ENCODE measurements at places on chromosomes 11 and 22. TPM values are rescaled to one million over a fixed set of nuclear protein-coding genes. Genes with fewer than 3 reads are reported as not detected.

GRCh38 chr22:39252461-39253434, 8.0 kb upstream of the PDGFB start:
- DNase-seq, result no peak

Gene PNPLA5
- polyA plus RNA-seq, result 0.10 TPM

DNA sequence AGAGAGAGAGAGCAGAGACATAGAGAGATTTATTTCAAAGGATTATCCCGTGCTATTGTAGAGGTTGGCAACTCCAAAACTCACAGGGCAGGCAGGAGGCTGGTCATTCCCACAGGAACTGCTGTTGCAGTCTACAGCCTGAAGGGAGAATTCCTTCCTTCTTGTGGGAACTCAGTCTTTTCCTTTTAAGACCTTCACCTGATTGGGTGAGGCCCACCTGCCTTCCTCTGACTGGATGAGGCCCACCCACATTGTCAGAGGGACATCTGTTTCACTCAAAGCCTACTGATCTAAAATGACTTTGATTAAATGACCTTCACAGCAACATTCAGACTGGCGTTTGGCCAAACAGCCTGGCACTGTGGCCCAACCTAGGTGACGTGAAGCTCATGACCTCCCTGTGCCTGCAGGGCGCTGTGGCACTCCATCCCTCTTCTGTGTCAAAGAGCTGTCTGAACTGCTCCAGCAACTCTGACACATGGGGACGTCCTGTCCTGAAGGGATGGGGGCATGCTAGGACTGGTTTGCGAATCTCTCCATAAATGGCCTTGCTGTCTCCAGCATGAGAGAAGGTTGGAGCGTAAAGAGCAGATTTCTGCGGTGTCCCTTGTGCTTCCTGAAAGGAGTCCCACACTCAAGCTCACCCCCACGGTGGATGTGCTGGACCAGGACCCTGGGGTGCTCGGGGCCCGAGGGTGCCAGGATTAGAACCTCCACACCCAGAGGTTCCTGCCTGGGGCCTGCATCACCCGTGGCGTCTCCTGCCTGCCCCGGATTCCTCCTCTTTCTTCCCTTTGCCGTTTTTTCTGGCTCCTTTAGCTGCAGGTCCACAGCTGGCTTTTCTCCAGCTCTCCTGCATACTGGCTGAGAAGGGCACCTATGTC, 20.7 kb downstream of the KRTAP5-5 start:
- no peak for DNase-seq

Gene CASP5
- not detected for polyA plus RNA-seq

Gene TMPRSS4
- polyA plus RNA-seq, result 30.2 TPM

- DNase-seq, result peak; percentile 69
These were observed 3.8 kb downstream of the APOL3 start for GRCh38 chr22:36156515-36157419.

DNA sequence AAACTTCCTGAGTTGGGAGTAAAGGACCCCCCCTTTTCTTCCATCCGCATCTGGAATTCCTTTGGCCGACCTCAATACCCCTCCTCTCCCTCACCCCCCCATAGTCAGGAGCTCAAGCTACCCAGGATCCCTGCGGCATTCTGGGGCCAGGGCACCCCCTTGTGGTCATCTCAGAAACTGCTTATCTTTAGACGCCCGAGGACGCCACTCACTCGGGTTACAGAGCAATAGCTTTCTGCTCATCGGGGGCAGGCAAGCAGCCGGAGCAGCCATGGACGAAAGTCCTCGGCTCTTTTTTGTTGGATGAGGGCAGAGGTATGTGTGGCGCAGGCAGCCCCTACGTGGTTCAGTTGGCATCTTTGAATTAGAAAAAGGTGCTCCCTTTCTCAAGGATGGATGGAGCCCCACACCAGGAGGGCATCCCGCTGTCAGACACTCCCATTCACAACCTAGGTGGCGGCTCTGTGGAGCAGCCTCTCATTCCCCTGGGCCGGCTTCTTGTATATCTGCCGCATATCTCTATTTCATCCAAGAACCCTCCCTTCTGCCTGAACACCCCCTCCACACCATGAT, 2.3 kb downstream of the C1QTNF5 start:
- peak; percentile 84 for DNase-seq

Gene CARD16
- polyA plus RNA-seq, result 0.70 TPM

GRCh38 chr11:94956963-94957362, 16.4 kb downstream of the CWC15 start:
- DNase-seq, result no peak

Gene KIF18A
- polyA plus RNA-seq, result 17.8 TPM

DNA sequence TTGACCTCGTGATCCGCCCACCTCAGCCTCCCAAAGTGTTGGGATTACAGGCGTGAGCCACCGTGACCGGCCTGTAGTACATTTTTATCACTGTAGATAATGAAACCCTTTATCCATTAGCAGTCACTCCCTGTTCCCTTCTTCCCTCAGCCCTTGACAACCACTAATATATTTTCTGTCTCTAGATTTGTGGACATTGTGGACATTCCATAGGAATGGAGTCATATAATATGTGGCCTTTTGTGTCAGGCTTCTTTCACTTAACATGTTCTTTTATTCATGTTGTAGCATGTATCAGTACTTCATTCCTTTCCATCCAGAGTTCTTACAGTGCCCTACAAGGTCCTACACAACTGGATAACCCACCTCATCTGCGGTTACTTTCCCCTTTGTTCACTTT, 30.5 kb downstream of the RRM1 start:
- no peak for DNase-seq

DNA sequence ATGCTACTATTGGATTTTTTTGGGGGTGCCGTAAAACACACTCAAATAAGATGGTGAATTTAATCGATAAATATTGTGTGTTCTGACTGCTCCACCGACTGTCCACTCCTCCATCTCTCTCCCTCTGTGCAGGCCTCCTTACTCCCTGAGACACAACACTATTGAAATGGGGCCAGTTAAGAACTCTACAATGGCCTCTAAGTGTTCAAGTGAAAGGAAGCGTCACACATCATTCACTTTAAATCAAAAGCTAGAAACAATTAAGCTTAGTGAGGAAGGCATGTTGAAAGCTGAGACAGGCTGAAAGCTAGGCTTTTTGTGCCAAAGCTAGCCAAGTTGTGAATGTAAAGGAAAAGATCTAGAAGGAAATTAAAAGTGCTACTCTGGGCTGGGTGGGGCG, 156.7 kb downstream of the CTTN start:
- no peak for DNase-seq

Gene USP2
- polyA plus RNA-seq, result 10.4 TPM

Gene DDI1
- not detected for polyA plus RNA-seq

Gene FOSL1
- polyA plus RNA-seq, result not detected

Gene BIK
- polyA plus RNA-seq, result 0.78 TPM

GRCh38 chr11:104763930-104764709, 134.1 kb downstream of the CASP12 start:
- no peak for DNase-seq

GRCh38 chr11:124717786-124718651, 21.7 kb upstream of the NRGN start:
- no peak for DNase-seq

- no peak for DNase-seq
These were observed 13.8 kb upstream of the NXPE4 start for GRCh38 chr11:114609429-114609828.

Gene OSM
- polyA plus RNA-seq, result not detected

Gene RPUSD4
- polyA plus RNA-seq, result 43.7 TPM

DNA sequence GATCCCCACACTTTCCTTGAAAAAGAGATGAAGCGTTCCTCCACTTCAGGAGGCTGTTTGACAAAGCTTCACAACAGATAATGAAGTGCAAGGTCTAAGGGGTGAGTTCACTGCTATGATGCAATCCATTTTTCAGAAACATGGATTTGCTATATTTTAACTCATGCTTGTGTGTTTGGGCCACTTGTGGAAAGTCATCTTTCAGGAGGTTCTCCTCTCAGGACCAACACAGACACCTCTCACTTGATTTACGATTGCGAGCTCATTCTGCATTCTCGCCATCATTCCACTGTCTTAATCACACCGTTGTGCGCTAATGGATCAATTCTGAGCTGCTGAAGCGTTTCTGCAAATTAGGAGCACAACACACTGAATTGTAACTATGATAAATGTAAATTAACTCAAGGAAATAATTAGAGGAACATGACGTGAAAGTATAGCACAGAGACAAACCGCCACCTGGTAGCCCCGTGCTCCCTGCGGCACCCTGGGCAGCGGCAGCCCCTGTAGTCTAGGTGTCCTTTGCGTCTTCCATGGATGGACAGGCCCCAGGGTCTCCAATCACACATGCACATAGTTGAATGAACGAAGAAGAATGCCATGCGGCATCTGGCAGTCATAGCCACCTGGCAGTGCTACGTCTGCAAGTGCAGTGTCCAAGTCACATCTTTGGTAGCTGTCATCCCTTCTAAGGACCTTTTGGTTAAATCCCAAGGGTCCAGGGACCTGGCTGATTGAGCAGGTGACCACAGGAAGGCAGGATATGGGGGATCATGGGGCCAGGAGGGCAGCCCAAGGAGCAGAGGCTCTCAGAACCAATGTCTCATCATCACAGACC, 28.1 kb upstream of the RTL6 start:
- DNase-seq, result no peak

Gene MYOD1
- polyA plus RNA-seq, result not detected

Gene CCDC73
- 0.43 TPM for polyA plus RNA-seq

Gene SYNGR1
- polyA plus RNA-seq, result 21.6 TPM

DNA sequence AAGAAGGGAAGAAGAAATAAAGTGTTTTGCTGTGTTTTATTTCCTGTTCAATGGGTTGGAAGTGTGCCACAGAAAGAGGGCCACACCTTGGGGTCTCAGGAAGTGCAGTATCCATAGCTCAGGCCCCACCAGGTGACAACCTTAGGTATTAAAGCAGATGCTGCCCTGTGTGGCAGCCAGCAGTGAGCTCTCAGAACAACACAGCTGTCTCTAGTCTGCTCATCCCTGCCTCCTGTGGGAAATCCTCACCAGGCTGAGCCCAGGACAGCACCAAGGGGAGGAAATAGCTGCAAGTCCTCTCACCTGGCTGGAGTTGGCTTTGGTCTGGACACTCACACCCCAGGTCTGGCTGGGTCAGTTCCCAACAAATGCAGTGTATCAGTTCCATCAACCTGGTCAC, 25.1 kb downstream of the ARL14EP start:
- no peak for DNase-seq

DNA sequence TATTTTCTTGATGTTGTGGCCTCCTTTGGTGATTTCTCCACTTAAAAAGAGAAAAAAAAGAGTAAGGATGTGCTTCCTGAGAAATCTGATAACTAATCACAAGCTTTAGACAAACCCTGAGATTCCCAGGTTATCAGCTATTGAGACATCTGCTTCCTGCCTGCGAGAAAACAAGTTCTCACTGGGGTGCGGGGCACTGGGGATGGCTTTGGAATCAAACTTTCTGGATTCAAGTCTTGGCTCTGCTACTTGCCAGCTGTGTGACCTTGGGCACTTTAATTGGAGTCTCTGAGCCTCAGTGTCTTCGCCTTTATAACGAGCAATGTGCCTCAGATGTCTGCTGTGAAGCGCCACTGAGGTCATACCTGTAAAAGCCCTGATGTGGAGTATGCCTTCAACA, 152.5 kb upstream of the NAV2 start:
- DNase-seq, result no peak

DNA sequence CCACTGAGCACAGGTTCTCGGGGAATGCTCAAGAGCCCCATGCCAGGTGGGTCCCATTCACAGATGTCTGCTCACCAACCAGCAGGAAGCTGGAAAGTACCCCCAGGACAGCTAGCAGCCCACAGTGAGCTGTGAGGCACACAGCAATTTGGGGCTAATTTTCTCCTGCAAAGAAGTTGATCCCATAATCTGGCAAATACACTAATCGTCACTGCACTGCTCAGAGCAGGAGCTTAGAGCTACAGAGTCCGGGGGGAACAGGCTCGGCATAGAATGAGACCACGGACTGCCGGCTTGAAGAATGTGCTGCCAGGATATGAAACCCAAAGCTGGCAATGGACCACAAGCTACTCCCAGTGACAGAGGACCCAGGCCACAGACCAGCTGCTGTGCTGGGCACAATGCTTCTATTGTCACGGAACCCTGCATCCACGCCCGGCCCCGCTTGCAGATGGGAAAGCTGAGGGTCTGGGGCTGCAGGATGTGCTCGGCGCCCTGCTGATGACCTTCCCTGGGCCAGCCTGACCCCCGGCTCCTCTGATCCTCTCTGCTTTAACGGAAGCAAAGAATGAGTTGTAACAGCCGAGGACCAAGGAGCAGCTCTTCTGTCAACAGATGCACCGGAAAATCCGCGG, 239.7 kb downstream of the CTTN start:
- DNase-seq, result no peak

- DNase-seq, result no peak
These were observed 15.0 kb downstream of the NAP1L4 start for GRCh38 chr11:2977113-2977512.

Gene DYNC2H1
- polyA plus RNA-seq, result 48.0 TPM

- DNase-seq, result no peak
These were observed 216.7 kb upstream of the SORL1-AS1 start for GRCh38 chr11:121669422-121669821.

GRCh38 chr11:118151431-118151830, 1.2 kb downstream of the SCN4B start:
- DNase-seq, result no peak

GRCh38 chr11:76074148-76075095, 131.9 kb downstream of the WNT11 start:
- DNase-seq, result no peak

Gene APOL4
- polyA plus RNA-seq, result 10.9 TPM

GRCh38 chr22:29765905-29766631, 739 bp downstream of the ZMAT5 start:
- DNase-seq, result no peak

DNA sequence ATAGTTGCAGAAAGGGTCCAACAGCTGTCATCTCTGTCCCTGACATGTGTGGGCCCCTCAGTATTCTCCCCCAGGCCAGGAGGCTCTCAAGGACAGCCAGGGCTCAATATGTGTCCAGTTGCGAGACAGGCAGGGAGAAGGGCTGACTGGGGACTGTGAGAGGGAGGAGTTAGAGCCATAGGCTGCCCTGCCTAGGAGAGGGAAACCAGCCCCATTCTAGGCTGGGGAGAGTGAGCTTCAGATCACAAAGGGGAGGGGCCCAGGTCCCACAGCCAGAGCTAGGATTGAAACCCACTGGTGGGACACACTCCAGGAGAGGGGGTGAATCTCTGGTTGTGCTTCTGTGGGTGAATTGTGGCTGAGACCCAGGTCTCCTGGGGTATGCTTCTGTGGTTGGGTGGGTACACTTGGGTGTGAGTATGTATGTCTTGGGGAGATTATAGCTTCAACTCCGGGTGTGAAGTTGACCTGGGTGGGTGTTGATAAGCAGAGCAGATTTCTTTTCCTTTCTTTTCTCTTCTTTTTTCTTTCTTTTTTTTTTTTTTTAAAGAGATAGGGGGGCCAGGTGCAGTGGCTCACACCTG, 2.1 kb upstream of the CARNS1 start:
- DNase-seq, result no peak

DNA sequence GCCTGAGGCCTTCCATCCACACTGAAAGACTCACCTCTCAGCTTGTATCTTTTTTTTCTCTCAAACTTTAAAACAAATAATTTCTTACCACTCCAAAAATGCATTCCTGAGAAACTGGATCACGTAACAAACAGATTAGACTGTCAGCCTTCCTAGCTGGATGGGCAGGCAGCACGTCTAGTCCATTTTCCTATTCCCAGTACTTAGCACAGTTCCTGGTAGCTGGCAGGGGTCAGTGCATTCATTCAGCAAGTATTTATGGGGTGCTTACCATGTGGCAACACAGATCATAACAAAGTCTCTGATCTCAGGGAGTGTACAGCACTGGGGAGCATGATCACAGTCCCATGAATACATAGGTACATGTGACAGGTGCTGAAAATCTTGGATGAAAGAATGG, 89.6 kb downstream of the UBASH3B start:
- DNase-seq, result no peak

- no peak for DNase-seq
These were observed 1014.1 kb upstream of the RAG2 start for GRCh38 chr11:37612146-37612545.

Gene RBMXL2
- polyA plus RNA-seq, result 0.07 TPM

- no peak for DNase-seq
These were observed 6.4 kb upstream of the UBASH3B start for GRCh38 chr11:122649116-122649515.

Measured in left kidney (tissue), 8 donors.